Neuronal stem cell (in vitro differentiated cells): ENCODE measurements at places on chromosomes 3 and 15.

GRCh38 chr3:163422671-163423070 lies 1655.6 kb downstream of the SI start:
- DNase-seq: no peak

GRCh38 chr3:138375447-138375846 lies 27.1 kb downstream of the MRAS start:
- DNase-seq: no peak

DNA sequence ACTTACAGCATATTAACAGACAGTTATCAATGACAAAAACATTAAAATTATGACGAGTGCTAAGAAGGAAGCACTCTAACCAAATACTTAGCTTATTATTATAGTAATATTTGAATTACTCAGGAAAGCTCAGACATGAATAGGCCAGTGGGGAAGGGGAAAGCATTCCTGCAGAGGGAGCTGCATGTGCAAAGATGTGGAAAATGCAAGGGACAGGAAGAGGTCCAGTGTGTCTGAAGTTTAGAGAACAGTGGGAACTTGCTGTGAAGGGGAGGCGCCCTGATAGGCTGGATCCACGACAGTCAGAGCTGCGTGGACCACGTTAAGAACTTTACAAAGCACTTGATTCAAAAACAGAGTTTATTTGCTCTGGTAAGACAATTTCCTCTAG lies 1.2 kb upstream of the SPICE1 start:
- no peak for DNase-seq

DNA sequence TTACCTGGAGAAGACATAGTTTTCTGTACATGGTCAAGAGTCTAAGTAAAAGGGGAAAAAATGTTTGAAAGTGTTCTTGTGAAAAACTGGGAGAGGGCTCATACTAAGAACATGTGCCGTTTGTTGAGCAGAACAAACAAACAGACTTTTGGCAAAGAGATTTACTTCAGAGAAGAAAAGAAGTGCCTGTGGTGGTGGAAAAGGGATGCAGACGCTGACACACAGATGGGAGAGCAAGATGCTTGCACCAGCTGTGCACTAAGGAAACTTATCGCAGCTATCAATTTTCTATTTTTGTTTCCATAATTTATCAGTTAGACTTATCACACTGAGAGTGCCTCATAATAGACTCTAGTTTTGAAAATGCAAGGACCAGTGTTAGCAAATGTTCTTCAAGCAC lies 259.6 kb upstream of the PDZRN3 start:
- no peak for DNase-seq

- DNase-seq: no peak
These were observed 93.0 kb downstream of the PGPEP1L start for GRCh38 chr15:98914626-98915025.

DNA sequence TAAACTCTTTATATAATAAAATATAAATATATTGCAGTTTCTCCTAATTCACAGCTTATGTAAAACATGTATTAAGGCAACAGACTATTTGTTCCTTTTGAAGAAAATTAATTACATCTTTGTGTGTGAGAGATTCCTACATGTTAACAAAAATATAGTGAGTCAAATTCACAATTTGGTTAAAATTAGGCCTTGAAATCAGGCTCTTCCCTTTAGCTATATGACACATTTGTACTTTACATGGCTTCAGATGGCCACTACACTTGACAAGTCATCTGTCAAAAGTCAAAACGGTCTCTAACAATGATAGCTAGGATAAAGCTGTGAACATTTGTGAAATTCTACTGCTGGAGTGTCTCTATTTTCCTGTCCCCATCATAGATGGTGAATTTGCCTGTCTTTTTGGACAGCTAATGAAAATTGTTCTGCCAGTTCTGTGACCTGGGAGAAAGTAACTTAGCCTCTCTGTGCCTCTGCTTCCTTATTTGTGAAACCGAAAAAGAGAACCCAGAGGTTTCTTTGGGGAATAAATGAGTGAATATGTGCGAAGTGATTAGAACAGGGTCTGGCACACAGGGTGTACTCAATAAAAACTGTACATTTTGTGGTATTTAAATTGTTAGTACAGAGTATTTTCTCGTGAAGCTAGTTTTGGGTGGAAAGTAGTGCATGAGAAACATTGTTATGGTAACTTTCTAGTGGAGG lies 23.6 kb downstream of the TM4SF4 start:
- no peak for DNase-seq

GRCh38 chr3:114706591-114707232 lies 412.9 kb downstream of the TIGIT start:
- DNase-seq: no peak
